ENCODE measurements at places on chromosomes 5 and 9.

- DNase-seq, result no peak
These were observed 248.7 kb upstream of the MAP3K1 start for GRCh38 chr5:56566374-56567249.

DNA sequence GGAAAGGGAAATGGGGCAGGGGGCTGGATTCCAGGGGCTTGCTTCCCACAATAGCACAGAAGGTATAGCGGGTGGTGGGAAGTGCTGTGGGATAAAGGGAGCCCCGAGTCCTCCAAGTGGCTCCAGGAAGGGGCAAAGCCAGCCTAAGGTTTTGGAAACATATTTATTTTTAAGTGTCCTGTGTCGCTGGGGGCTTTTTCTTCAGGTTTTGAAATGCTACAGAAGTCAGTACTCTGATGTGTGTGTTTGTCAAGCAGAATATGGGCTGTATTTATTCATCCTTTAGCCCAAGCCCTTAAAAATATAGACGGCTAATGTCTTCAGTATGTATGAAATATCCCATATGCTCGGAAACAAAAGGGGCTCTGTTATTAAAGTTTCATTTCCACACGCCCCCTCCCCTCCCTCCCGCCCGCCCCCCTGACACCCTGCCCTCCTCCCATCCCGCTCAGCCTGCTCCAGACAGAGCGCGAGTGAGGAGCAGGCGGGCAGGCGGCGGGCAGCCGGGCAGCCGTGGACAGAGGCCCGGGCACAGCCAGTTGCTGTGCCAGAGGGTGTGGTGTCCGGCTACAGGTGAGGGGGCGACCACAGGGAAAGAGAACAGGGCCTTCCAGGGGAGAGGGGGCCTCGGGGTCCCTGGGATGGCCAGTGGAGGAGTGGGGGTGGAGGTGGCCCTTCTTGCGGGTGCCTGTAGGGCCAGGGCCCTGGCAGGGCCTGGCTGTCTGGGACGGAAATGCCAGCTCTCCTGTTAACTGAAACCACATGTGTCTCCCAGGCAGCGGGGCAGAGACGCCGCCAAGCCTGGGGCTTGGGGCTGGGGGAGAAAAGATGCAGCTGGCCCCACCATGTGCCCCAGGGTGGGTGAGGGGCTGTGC, 39.6 kb upstream of the SYNPO start:
- DNase-seq, result no peak

DNA sequence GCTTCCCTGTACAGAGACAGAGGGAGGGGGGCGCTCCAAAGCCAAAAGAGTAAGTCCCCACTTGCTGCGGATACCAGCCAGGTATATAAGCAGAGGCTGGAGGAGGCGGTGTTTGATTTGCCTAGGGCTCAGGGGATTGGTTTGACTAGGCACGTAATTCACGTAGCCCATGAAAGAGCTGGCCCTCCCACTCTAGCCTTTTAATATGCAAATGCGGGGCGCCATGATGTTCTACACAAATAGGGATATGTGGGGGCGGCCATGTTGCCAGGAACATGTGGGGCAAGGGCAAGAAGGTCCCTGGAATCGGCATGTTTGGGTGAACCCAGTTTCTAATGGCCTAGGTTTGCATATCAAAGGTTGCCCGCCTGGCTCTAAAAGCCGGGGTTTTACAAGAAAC, 3.3 kb upstream of the PRLR start:
- no peak for DNase-seq

GRCh38 chr5:129771058-129771838, 23.4 kb downstream of the MINAR2 start:
- peak; percentile 1 for DNase-seq

DNA sequence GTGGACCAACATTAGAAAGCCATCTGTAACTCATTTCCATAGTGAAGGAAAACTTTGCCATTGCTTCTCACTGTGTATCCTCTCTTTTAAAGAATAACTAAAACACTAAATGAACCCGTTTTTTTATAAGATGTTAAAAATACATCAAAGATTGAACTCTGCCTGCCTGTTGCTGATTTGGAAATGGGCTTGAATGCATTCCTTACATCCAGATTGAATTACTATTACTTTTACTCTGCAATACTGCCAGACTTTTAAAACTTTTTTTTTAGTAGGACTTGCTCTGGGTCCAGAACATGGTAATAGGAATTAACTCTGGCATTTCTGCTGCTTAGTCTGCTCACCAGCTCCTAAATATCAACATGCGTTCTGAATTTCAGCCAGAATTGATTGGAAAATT, 176.8 kb upstream of the PAPPA start:
- DNase-seq, result no peak

DNA sequence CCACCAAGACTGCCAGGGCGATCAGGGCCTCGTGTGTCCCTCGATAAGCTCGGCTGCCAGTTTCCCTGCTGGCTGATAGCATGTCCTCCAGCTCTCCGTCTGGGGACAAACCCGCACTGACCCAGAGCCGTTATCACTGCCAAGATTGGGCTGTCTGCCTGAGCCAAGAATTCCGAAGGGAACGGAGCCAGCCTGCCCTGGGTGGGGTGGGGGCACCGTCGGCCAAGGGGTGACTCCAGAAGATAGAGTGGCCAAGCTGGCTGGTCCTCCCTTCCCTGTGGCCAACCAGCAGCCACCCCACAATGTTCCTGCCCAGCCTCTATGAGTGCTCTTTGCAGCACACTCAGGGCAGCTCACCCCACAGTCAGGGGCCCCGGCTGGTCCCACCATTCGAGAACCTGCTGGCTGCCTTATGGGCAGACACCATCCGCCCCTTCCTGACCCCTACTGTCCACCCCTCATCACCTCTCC, 29.4 kb downstream of the HRH2 start:
- DNase-seq, result no peak

DNA sequence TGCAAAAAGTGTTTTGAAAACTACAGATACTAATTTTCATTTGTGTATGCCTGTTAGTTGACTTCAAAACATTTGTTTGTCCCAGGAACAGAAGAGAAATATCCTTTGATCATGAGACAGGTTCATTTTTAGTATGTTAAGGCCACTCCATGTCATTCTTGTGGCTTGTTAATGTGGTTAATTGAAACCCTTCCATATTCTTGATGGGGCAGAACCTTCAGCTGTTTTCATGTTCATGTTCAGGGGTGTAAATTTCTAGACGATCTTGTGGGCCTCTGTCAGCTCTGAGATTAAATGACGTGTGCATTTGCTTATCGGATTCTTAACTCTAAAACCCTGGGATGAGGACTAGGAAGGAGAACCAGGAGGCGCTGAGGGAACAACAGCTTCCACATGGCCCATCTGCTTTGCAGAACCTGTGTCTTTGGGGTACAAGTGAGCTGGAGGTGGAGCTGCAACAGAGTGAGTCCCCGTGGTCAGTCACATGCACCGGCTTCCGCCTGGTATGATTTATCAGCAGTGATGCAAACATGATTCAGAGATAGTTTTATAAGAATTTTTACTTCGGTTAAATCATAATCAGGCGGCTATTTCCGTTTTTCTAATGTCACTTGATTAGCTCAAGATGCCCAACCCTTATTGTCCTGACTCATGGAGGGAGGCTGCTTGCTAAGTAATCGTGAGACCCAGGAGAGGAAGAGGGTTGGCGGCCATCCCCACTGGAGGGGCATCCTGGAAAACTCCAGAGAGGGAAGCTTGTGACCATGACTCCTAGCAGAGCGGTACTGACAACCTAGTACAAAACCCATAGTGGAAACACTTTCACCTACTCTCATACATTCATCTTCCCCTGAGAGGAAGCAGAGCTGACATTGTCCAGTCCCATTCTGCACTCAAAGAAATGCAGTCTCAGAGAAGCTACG, 138.4 kb downstream of the C9orf152 start:
- DNase-seq, result no peak

DNA sequence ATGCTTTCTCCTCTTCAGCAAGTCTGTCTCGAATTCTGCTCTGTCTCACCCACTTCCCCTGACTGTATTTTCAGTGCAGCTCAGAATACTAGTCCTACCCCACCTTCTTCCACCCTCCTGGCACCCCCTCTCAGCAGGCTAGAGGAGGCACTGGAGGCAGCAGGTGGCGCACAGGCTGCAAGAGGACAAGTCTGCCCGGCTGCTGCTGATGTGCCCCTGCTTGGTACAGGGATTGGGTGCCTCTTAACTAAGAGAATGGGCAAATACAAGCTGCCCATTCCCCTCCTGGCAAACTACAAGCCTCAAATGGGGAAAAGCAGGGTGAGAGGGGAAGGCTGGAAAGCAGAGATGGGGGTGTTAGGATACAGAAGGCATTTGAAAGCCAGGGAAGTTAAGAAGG, 5.1 kb downstream of the TLN1 start:
- no peak for DNase-seq

DNA sequence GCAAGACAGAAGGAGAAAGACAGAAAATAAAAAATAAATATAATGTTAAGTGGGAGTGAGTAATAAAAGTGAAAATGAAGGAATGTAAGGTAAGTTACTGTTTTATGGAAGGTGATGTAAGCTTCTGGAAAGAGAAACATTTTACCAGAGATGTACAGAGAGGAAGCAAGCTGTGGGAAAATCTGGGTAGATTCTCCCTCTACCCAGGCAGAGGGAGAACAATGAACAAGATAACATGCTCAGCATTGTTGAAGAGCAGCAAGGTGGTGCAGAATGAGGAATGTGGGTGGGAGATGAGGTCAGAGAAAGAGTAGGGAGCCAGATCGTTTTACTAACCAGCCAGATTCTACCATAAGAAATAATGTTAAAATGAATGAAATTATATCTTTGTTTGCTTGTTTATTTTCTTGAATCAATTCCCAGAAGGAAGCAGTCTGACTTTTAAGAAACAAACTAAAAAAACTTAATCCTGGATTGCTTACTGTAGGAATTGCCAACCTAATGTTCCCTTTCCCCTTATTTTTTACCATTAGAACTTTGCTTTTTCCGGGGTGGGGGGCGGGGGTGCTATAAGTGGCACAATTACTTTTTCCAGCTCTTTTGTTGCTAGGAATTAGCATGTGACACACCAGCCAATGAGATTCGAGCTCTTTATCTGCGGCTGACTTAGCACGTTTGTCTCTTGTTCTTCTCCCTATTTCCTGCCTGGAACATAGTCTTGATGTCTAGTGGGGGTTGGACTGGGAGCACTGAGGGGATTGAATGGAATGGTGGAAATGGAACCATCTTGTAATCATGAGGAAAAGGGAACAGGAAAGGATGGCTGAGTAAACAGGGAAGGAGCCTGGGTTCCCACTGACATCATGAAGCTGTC, 356.7 kb downstream of the TMEM167A start:
- no peak for DNase-seq

DNA sequence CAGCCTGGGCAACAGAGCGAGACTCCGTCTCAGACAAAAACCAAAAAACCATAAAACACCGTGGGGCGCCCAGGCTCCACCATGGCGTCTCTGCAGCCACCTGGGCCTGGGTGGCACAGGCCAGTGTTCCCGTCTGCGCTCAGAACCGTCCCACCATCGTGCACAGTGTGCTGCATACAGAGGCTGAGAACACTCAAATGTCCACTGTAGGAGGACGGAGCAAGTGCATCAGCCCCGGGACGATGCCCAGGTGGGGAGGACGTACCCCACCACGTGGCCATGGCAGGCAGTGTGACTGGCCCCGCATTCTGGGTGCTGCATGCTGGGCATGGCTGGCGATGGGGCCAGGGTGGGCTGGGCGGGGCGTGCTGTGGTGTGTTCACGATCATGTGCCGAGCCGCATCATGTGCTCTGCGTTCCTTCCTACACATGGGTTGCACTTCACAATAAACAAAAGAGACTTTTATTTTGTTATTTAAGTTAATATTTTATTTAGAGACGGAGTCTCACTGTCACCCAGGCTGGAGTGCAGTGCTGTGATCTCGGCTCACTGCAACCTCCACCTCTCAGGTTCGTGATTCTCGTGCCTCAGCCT, 37.8 kb downstream of the EXD3 start:
- DNase-seq, result no peak

DNA sequence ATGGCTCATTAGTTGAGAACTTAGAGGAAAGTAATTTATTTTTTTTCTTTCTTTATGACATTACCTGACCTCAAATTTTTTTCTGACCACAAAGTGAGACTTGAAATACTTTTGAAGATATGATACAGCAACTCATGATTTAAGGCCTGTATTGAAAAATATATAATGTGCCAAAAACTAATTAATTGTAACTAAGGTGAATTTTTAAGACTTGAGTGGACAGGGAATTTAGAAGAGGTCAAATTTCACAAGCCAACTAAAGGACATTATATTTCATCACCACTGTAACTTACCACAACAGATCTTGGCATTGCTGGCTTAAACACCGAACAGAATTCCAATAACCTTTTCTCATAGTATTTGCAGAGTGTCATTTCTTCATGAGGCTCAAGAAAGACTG, 1.8 kb downstream of the CCNH start:
- DNase-seq, result no peak

DNA sequence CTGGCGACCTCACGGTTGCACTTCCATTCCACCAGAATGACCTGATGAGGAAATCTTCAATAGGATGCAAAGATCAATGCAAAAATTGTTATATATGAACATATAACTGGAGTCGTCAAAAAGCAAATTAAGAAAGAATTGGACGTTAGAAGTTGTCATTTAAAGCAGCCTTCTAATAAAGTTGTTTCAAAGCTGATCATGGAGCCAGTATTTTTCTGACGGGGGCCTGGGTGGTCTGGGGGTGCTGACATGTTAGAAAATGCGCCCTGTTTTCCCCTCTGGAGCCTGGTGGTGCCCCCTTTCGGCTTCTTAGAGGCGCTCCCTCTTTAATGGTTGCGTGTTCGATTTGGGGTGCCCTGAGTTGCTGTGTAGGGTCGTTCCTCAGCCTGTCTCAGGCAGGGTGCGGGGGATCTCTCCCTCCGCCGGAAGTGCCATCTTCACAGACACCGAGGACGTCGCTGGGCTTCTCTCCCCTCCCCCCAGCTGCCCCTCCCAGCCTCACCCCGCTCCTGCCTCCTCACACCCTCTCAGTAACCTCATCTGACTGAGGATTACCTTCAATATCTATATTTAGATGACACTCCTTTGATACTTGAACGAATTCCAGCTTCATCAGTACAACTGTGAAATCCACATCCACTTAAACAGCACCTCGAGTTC, 18.3 kb downstream of the PTGES2 start:
- DNase-seq, result no peak

- no peak for DNase-seq
These were observed 206.9 kb upstream of the MVB12B start for GRCh38 chr9:126119731-126120130.

DNA sequence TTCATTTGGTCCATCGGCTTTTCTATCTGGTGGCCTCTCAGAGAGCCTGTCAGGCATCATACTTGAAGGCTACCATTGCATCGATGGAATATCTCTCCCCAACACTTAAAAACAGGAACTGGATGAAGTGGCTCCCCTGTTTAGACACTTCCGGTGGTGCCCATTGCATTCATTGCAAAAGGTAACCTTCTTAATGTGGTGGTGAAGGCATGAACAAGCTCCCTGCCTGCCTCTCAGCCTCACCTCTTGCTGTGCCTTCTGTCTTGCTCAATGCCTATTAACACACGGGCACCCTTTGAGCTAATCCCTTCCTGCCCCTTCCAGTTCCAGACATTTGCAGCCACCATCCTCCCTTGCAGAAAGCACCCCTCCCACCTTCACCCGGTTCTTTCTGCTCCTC, 233.1 kb upstream of the MSX2 start:
- no peak for DNase-seq

DNA sequence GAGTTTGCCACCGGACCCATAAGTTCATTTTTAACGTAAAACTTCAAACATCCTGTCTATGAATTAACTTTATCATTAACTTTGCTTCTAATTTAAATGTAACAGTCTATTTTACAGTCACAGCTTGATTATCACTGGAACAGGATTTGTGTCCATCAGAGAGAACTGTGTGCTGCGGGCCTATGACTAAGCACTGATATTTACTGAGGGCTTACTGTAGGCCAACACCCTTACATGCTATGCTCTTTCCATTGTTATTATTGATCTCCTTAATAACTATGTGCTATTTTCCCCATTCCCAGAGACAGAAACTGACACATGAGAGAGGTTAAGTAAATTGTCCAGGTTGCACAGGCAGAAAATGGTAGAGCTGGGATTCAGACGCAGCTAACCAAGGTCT, 24.0 kb upstream of the GPR151 start:
- no peak for DNase-seq
